ENCODE measurements at places on chromosomes 11 and 22.

- no peak for DNase-seq
Measured at GRCh38 chr11:47631473-47631872, 10.9 kb downstream of the MTCH2 start.

DNA sequence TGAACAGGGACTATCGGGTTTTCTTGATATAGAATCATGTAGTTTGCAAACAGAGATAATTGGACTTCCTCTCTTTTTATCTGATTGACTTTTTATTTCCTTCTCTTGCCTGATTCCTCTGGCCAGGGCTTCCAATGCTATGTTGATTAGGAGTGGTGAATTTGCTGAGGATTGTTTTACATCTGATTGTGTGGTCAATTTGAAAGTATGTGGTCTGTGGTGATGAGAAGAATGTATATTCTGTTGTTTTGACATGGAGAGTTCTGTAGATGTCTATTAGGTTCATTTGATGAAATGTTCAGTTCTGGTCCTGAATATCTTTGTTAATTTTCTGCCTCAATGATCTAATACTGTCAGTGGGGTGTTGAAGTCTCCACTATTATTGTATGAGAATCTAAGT is 713.2 kb upstream of the CCDC179 start:
- DNase-seq: no peak

DNA sequence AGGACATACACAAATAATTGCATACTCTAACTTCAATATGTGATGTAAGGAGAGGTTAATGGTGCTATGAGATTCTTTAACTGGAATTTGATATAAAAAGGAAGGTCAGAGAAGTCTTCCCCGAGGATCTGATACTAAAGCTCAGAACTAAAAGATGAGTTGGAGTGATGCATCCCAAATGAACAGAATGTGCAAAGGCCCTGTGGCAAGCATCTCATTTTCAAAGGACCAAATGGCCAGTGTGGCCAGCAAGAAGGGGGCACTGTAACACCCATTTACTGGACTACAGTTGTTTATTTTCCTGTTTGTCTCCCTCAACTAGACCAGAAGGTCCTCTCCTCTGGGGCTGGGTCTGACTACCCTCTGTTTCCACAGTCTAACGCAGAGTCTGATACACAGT is 114.9 kb upstream of the ASPHD2 start:
- no peak for DNase-seq

GRCh38 chr11:118073554-118073953 is 3.3 kb upstream of the TMPRSS4 start:
- DNase-seq: no peak

GRCh38 chr11:33172996-33173395 is 11.7 kb upstream of the CSTF3 start:
- no peak for DNase-seq

GRCh38 chr22:50601669-50602337 is 1.2 kb downstream of the MAPK8IP2 start:
- no peak for DNase-seq
